ENCODE measurements at places on chromosomes 16 and 17. TPM values are rescaled to one million over a fixed set of nuclear protein-coding genes. Genes with fewer than 3 reads are reported as not detected.

The MEOX1 gene
- not detected for total RNA-seq

The ANKRD40CL gene
- not detected for total RNA-seq

The TP53TG3 gene
- total RNA-seq, result 0.49 TPM

The GNG13 gene
- total RNA-seq, result not detected

The CLDN9 gene
- 0.31 TPM for total RNA-seq

Data from A549 treated with AZD2906 at 1 μM for 4 hours (cell line).